Karpas-422 (cell line): ENCODE measurements at places on chromosomes 13 and 19. TPM values are rescaled to one million over a fixed set of nuclear protein-coding genes. Genes with fewer than 3 reads are reported as not detected.
A peak's percentile ranks its signal among the peaks of the same experiment; 100 is the strongest.

DNA sequence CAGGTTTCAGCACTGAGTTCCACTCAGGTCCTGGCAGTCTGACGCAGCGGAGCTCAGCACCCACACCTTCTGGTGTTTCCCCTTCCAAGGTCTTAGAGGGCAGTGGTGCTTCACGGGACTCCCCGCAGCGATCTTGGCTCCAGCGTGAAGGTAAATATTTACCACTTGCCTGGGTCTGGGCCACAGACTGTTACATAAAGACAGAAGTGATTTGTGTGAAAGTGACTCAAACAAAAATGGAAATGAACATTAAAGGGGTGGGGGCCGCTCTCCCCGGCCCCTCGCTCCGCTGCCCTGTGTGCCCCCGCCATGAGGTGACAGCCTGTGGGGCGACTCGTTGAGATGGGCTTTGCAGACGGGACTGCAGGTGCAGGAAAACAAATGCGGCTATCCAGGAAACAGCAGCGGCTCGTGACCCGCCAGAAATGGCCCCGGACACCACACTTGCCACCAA, 55.0 kb downstream of the GGACT start:
- H3K4me1 ChIP-seq = no peaks in the 10 kb centered on the region
- H3K36me3 ChIP-seq = no peaks in the 10 kb centered on the region
- no peak overlapping the region for H3K27ac ChIP-seq

DNA sequence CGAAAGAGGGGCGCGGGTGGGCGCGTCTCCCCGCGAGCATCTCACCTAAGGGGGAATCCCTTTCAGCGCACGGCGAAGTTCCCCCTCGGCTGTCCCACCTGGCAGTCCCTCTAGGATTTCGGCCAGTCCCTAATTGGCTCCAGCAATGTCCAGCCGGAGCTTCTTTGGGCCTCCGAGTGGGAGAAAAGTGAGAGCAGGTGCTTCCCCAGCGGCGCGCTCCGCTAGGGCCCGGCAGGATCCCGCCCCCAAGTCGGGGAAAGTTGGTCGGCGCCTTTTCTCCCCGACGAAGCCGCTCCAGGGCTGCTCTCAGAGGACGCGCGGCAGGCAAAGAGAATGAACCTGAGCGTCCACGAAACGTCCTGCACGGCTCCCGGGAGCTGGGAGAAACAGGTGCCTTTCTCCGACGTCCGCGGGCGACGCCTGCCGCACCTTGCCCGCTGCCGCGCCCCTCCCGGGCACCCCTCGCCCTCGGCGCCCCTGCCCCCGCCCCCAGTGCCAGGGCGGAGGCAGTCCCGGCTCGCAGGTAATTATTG, 366 bp upstream of the KL start:
- H3K36me3 ChIP-seq = no peaks in the 10 kb centered on the region
- H3K27me3 ChIP-seq = no peaks in the 10 kb centered on the region
- no peak overlapping the region for H3K27ac ChIP-seq
- DNase-seq = no peak
- H3K4me3 ChIP-seq = no peak overlapping the region

GRCh38 chr19:48006762-48007161, 12.3 kb downstream of the ELSPBP1 start:
- H3K36me3 ChIP-seq = no peaks in the 10 kb centered on the region
- no peaks in the 10 kb centered on the region for H3K4me1 ChIP-seq
- no peak overlapping the region for H3K4me3 ChIP-seq
- no peak overlapping the region for H3K27ac ChIP-seq
- no peaks in the 10 kb centered on the region for H3K27me3 ChIP-seq

DNA sequence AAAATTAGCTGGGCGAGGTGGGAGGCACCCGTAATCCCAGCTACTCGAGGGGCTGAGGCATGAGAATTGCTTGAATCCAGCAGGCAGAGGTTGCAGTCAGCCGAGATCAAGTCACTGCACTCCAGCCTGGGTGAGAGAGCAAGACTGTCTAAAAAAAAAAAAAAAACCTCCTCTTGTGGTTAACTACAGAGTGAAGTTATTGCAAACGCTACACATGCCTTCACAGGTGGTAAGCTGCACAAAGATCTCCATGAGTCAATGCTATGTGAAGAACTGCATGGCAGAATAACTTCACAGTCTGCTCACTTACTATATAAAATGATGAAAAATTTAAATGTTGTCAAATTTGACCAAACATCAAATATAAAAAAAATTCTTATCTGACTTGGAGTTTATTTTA, 436.8 kb downstream of the FGF14 start:
- no peaks in the 10 kb centered on the region for H3K27me3 ChIP-seq
- no peaks in the 10 kb centered on the region for H3K36me3 ChIP-seq
- no peak for DNase-seq
- no peak overlapping the region for H3K4me3 ChIP-seq
- no peak overlapping the region for H3K27ac ChIP-seq

GRCh38 chr19:46648961-46649960, 11.7 kb downstream of the DACT3 start:
- H3K27ac ChIP-seq = no peak overlapping the region
- no peak overlapping the region for H3K4me3 ChIP-seq
- no peaks in the 10 kb centered on the region for H3K36me3 ChIP-seq
- no peaks in the 10 kb centered on the region for H3K4me1 ChIP-seq
- no peaks in the 10 kb centered on the region for H3K27me3 ChIP-seq
- DNase-seq = no peak

- H3K4me1 ChIP-seq = no peaks in the 10 kb centered on the region
- DNase-seq = no peak
- no peak overlapping the region for H3K27ac ChIP-seq
- no peaks in the 10 kb centered on the region for H3K36me3 ChIP-seq
- no peak overlapping the region for H3K4me3 ChIP-seq
- H3K27me3 ChIP-seq = no peaks in the 10 kb centered on the region
Measured at GRCh38 chr13:102800145-102801041, 1.5 kb downstream of the BIVM start.

MAMSTR gene
- 0.58 and 0.78 TPM in 2 replicates for total RNA-seq

SPRED3 gene
- 0.07 and 0.11 TPM in 2 replicates for total RNA-seq

DNA sequence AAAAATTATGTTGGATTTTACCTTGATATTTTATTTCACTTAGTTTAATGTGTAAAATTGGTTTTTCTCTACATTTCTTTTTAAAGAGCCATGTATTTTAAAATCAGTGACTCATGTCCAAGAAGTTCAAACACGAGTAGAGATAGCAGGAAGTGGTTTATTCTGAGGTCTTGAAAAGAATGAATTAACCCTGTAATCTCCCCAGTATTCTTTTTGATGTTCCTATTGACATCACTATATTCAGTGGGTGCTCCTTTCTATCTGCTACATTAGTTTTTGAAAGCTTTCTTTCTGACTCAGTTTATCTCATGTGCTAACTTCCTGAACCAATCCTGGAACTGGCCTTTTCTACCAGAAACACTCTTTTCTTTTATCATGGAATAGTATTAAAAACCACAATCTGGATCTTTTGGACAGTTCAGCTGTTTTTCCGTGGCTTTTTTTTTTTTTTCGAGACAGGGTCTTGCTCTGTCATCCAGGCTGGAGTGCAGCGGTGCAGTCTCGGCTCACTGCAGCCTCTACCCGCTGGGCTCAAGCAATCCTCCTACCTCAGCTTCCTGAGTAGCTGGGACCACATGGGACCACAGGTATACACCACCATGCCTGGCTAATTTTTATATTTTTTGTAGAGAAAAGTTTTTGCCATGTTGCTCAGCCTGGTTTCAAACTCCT, 114.9 kb downstream of the PCCA start:
- H3K36me3 ChIP-seq = no peaks in the 10 kb centered on the region
- H3K4me3 ChIP-seq = no peak overlapping the region
- DNase-seq = no peak
- no peak overlapping the region for H3K27ac ChIP-seq
- H3K4me1 ChIP-seq = peaks cover 4% of the 10 kb centered on the region

GRCh38 chr19:31717269-31717923, 368.2 kb upstream of the TSHZ3 start:
- no peaks in the 10 kb centered on the region for H3K36me3 ChIP-seq
- no peaks in the 10 kb centered on the region for H3K4me1 ChIP-seq
- H3K27me3 ChIP-seq = no peaks in the 10 kb centered on the region

DNA sequence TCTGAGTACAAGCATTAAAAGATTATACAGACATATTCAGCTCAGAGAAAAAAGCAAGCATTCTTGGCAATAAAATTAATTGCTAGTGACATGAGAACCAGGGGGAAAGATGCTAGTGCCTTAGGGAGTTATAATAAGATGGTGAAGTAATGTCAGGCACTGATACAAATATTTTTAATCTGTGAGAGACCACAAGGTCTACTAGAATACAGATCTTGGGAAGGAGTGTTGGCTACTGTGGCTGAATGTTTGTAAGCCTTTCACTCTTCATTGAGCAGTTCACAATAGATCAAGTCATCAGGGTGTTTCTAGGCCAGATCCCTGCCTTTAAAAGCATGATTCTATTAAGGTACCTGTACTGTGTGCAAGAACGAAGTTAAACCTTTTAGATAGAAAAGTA, 16.4 kb downstream of the FREM2 start:
- no peaks in the 10 kb centered on the region for H3K36me3 ChIP-seq
- H3K27ac ChIP-seq = no peak overlapping the region
- H3K4me1 ChIP-seq = peaks cover 5% of the 10 kb centered on the region
- H3K27me3 ChIP-seq = no peaks in the 10 kb centered on the region

DNA sequence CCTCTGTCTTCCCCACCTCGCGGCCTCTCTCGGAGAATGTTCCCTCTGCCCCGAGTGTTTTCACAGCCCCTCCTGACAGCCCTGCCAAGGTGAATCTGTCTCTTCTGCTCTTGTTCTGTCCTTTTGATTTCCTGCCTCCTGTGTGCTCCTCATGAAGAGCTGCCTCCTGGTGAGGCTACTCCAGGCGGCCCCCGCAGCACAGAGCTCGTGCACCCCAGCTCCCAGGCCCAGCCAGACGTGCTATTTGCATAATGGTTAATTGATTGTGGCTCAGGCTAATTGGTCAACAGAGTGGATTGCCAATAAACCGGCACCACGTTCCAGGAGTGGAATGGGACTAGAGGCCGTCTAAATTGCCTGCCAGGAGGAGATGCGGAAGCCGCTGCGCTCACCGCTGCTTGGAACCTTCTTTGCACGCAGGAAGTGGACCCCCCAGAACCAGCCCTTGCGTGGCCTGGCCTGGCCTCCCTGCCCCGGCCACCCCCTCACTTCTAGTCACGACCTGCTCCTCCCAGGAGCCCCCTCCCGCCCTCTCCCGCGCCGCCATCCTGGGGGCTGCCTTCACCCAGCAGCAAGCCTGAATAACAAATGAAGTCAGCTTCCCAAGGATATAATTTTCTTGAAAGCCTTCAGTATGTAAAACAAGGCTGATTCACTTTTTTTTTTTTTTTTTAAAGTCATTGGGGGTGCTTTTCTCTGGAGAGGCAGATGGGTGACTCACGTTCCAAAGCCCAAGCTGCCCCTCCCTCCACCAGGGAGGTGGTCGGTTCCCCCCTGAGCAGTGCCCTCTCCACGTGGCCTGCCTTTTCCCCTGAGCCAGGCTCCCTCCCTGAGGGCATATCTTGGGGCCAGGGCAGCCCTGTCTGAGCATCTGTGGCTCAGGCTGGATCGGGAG, 144.0 kb downstream of the KDM4B start:
- H3K4me3 ChIP-seq = no peak overlapping the region
- DNase-seq = no peak
- no peaks in the 10 kb centered on the region for H3K4me1 ChIP-seq
- no peak overlapping the region for H3K27ac ChIP-seq
- no peaks in the 10 kb centered on the region for H3K36me3 ChIP-seq

GRCh38 chr13:30442926-30443325, 20.6 kb downstream of the UBE2L5 start:
- peak overlapping the region; percentile 38 for H3K4me3 ChIP-seq
- H3K36me3 ChIP-seq = peaks cover 10% of the 10 kb centered on the region
- H3K27me3 ChIP-seq = no peaks in the 10 kb centered on the region
- peaks cover 74% of the 10 kb centered on the region for H3K4me1 ChIP-seq

NUP62 gene
- total RNA-seq = 35.0 and 37.9 TPM in 2 replicates

GRCh38 chr19:42250666-42251531, 4.0 kb downstream of the ERF start:
- no peak for DNase-seq
- H3K4me3 ChIP-seq = no peak overlapping the region
- peaks cover 25% of the 10 kb centered on the region for H3K4me1 ChIP-seq
- no peak overlapping the region for H3K27ac ChIP-seq

NLRP5 gene
- not detected in 2 replicates for total RNA-seq

DNA sequence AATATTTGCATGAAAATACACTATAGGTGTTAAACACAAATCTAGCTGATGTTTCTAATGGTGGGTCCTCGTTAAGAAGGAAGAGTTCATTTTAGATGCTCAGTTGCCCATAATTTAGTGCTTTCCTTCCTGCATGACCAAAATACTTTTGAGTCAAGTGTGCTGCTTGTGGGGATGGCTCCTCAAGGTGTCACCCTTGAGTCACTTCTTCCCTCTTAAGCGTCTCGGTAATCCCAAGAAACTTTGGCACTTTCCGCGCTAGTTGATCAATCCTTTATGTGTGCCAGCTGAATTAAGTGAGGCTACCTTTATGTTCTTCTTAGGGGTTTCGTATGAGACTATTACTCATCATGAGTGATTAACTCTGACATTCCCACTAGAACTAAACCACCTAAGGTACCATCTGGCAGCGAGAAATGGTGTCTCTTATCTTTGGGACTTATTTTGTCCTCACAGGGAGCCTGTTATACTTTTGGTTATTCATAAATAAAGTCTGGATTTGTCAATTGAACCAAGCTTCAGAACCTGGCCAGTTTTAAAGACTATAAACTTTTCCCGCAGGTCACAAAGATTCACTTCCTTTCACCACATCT, 106.8 kb downstream of the NHLRC3 start:
- H3K36me3 ChIP-seq = no peaks in the 10 kb centered on the region
- no peaks in the 10 kb centered on the region for H3K27me3 ChIP-seq
- H3K4me1 ChIP-seq = no peaks in the 10 kb centered on the region
- peak; percentile 68 for DNase-seq
- no peak overlapping the region for H3K4me3 ChIP-seq

DNA sequence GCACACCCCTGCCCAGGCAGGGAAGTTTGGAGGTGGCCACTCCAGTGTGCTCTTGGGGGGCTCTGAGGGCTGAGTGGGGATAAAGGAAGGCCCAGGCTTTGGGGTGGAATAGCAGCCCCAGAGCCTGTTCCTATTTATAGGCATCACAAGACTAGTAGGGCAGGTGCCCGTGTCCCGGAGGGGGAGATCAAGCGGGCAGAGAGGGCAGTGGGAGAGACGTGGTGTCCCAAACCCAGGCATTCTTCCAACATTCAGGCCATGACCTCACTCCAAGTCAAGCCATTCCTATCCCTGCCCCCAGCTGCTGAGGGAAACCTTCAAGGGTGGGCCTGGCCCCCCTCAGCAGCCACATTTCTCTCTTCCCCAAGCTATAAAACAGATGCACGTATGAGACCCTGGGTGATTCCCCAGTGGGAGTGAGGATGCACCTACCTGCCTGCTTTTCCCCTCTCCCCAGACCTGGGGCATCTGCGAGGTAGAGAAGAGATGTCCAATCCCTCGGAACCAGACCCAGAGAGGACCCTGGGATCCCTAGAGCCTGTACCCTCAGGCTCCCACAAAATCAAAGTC, 3.9 kb downstream of the WIZ start:
- no peaks in the 10 kb centered on the region for H3K36me3 ChIP-seq
- no peak for DNase-seq
- no peak overlapping the region for H3K4me3 ChIP-seq
- H3K27ac ChIP-seq = no peak overlapping the region
- H3K4me1 ChIP-seq = peaks cover 6% of the 10 kb centered on the region
- H3K27me3 ChIP-seq = no peaks in the 10 kb centered on the region

- H3K27me3 ChIP-seq = peaks cover 3% of the 10 kb centered on the region; the same call in 1 of the 2 replicates
- peaks cover 25% of the 10 kb centered on the region for H3K4me1 ChIP-seq
- no peak for DNase-seq
- H3K27ac ChIP-seq = no peak within 1 kb of the TSS
- no peaks in the 10 kb centered on the region for H3K36me3 ChIP-seq
- no peak within 1 kb of the TSS for H3K4me3 ChIP-seq
Measured at GRCh38 chr19:54364775-54365257, at the start of gene LAIR1. Gene LAIR1, minus strand, starts transcription at chr19:54364931. Its CDS starts 127 bp downstream, at chr19:54364804.

VN1R4 gene
- total RNA-seq = not detected in 2 replicates
